ENCODE measurements at places on chromosomes 2 and 18. TPM values are rescaled to one million over a fixed set of nuclear protein-coding genes. Genes with fewer than 3 reads are reported as not detected.

The CD8B2 gene
- total RNA-seq, result under 0.01 TPM

The MROH2A gene
- total RNA-seq, result not detected

The TPRKB gene
- total RNA-seq, result 41.4 TPM

- H3K4me1 ChIP-seq, result no peaks in the 10 kb centered on the region
- H3K27ac ChIP-seq, result no peak overlapping the region
- no peak overlapping the region for H3K4me3 ChIP-seq
- no peak for DNase-seq
- H3K36me3 ChIP-seq, result no peaks in the 10 kb centered on the region
These were observed 45.9 kb downstream of the MBOAT2 start for GRCh38 chr2:8957628-8958027.

- H3K4me3 ChIP-seq, result no peak overlapping the region
- DNase-seq, result no peak
- no peak overlapping the region for H3K27ac ChIP-seq
- H3K4me1 ChIP-seq, result no peaks in the 10 kb centered on the region
These were observed 37.5 kb upstream of the SIX2 start for GRCh38 chr2:45046786-45047185.

DNA sequence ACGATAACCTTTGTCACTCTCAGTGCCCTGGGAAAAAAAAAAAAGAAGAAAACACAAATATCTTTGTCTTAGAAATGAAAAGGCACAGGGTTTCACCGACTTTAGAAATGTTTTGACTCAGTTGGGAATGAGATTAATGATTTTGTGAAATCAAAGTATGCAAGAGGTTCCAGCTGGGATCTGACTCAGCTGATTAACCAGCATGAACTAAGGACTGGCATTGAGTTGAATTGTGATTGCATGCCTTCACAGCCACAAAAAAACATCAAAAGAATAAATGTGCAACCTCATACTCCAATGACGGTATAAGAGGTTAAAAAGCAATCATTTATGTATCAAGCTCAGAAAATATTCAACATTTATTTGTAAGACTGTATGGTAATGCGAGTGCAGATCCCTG is 566.6 kb upstream of the DSEL start:
- H3K27ac ChIP-seq, result no peak overlapping the region
- DNase-seq, result no peak
- H3K4me1 ChIP-seq, result no peaks in the 10 kb centered on the region
- H3K36me3 ChIP-seq, result no peaks in the 10 kb centered on the region
- H3K27me3 ChIP-seq, result no peaks in the 10 kb centered on the region
